ENCODE measurements at places on chromosomes 5 and 9. TPM values are rescaled to one million over a fixed set of nuclear protein-coding genes. Genes with fewer than 3 reads are reported as not detected.

Gene NR2F1
- total RNA-seq: 23.9 TPM

Gene ACTBL2
- total RNA-seq: not detected

Gene SPATA31A6
- total RNA-seq: not detected

Gene NAA35
- 22.5 TPM for total RNA-seq

Gene CLIC3
- not detected for total RNA-seq

Gene CTSV
- total RNA-seq: 1.3 TPM

DNA sequence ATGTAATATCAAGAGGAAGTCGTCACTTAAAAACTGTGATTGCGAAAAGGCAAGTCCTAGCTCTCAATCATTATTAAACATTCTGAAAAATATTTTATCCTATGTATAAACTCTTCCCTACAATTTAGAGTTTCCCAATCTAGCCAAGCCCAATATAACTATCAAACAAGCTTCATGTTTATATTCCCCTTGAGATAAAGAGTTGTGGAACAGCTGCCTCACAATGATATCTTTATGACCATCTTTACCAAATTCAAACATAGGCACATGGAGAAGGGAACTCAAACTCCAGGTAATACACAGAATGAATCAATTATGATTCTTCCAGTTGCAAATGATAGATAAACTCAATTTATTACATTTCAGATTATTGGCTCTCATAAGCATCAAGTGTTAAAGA is 1468.7 kb downstream of the EFNA5 start:
- DNase-seq: no peak

DNA sequence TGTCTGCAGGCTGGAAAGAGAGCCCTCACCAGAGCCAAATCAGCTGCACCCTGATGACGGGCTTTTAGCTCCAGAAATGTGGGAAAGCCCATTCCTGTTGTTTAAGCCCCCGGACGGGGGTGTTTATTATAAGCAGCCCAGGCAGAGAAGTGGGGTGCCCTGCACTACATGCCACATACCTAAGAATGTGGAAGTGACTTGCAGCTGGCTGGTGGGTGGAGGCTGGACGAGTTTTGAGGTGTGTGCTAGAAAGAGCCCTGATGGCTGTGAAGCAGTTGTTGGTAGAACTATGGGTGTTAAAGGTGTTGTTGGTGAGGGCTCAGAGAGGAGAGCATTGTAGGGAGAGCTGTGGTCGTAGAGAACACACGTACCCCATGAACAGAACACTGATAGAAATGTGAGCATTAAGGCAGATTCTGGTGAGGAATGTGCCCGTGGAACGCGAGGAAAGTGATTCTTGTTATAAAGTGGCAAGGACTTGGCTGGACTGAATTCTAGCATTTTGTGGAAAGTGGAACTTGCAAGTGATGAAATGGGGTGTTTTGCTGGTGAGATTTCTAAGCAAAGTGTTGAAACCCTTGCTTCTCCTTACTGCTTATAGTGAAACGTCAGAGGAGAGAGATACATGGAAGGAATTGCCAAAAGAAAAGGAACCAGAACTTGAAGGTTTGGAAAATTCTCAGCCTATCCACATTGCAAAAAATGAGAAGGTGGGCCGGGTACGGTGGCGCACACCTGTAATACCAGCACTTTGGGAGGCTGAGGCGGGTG is 38.9 kb downstream of the AHRR start:
- DNase-seq: no peak

- DNase-seq: peak; percentile 3
These were observed 1.3 kb downstream of the CDO1 start for GRCh38 chr5:115815006-115815692.

GRCh38 chr5:142013734-142014521 is 1.1 kb upstream of the GNPDA1 start:
- DNase-seq: peak; percentile 62

GRCh38 chr9:88218726-88219125 is 80.5 kb upstream of the SPATA31C2 start:
- DNase-seq: no peak

GRCh38 chr9:83477120-83477519 is 61.1 kb downstream of the FRMD3 start:
- DNase-seq: no peak

DNA sequence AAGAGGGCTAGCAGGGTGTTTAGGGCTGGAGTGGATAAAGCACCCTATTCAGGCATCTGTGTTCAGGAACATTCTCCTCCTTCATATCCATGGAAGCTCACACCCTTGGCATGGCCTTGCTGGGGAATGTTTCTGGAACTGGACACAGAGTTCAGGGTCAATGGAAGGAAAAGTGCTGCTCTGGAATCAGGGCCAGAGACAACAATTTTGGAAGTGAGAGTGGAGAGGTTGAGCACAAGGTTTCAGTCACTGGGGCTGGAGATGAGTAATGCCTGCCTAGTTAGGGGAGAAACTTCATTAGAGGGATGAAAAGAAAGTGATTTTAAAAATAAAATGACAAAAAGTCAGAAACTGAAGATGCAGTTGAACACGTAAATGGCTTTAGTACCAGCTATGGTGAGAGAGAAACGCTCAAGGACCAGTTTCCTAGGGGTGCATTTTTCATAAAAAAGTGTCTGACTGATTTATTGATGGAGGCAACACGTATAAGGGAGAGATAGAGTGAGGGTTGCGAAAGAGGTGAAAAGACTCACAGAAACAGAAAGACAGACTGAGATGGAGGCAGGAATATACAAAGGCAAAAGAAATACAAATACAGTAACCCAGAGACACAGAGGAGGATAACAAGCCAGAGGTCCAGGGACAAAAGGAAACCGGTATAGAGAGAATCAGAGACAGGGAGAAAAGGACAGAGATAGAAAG is 8.0 kb upstream of the TNFSF15 start:
- DNase-seq: no peak

- DNase-seq: no peak
These were observed 187.8 kb downstream of the DEPDC1B start for GRCh38 chr5:60512117-60512516.

DNA sequence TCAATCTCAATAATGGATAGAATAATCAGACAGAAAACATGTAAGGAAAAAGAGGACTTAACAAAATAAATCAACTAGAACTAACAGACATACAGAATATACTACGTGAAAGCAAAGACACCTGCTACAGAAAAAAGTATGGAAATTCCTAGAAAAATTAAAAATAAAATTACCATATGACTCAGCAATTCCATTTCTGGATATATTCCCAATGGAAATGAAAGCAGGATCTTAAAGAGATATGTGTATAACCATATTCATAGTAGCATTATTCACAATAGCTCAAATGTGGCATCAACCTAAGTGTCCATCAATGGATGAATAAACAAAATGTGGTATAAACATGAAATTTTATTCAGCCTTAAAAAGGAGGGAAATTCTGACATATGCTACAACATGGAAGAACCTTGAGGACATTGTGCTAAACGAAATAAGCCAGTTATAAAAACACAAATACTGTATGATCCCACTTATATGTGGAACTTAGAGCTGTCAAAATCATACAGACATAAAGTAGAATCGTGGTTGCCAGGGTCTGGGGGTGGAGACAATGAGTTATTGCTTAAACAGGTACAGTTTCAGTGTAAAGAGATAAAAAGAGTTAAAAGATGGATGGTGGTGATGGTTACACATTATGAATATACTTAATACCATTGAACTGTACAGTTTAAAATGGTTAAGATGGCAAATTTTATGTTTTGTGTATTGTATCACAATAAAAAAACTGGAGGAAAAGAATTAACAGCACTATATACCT is 6.9 kb downstream of the PLAA start:
- DNase-seq: no peak

DNA sequence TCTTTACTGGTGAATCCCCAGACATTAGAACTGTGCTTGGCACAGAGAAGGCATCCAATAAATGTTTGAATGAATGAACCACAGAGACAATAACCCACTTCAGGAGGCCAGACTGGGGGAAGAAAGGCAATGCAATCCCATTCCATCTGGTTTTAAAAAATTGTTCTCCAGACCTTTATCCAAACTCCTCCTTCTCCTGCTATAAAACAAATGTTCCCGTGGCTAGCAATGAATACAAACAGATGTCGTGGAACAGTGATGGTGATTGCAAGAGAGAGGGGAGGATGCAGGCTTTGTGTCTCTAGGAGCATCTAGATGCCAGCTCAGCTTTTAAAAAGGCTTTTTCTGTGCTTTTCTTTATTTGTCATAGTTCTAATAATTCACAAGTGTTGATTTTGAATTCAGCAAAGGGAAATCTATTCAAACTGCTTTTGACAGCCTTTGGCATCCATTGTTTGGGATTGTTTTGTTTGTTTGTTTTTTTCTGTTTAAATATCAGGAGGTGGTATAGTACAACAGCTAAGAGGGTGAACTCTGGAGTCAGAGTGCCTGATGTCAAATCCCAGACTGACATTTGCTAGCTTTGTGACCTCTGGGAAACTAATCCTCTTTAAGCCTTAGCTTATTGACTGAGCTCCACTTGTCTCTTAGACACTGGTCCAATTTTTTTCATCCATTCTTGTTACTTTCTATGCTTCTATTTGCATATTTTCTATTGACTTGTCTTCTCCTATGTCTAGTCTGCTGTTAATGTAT is 59.1 kb downstream of the TNFSF15 start:
- no peak for DNase-seq

- DNase-seq: peak; percentile 57
These were observed 75.4 kb upstream of the ARAP3 start for GRCh38 chr5:141757402-141757801.

DNA sequence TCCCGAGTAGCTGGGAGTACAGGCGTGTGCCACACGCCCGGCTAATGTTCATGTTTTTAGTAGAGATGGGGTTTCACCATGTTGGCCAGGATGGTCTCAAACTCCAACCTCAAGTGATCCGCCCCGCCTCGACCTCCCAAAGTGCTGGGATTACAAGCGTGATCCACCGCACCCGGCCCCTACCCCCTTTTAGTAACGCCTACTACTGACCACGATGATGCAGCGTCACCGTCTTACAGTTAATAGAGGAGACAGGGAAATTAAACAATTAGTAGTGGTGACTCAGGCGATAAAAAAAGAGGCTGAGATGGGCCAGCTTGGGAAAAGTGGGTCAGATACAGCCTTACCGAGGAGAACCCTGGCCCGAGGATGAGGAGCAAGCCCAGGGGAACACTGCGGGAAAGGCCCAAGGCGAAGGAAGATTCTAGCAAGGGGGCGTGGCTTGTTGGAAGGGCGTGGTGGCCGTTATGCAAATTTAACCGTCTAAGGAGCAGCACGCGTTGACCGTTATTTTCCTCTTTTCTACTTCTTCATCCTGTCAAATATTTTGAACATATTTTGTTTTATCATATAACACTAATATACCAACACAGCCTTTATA is 1.6 kb upstream of the SETX start:
- DNase-seq: no peak

DNA sequence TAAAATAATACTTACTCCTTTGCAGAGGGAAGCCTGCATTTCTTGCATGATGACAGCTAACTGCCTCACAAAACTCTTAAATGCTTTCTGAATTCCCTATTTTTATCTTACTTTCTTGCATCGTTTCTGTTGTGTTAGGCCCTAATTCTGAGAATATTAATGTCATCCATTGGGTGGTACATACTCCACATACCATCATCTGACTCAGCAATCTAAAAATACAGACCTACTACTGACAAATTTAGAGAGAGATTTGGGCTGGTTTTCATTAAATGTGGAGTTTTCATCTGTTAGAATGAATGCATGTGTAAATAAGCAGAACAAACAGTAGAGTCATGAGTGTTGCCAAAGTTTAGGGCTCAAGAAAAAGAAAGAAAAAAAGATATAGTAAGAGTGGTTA is 26.5 kb upstream of the KCNN2 start:
- DNase-seq: no peak

GRCh38 chr5:44028226-44028625 is 361.0 kb downstream of the FGF10 start:
- no peak for DNase-seq

DNA sequence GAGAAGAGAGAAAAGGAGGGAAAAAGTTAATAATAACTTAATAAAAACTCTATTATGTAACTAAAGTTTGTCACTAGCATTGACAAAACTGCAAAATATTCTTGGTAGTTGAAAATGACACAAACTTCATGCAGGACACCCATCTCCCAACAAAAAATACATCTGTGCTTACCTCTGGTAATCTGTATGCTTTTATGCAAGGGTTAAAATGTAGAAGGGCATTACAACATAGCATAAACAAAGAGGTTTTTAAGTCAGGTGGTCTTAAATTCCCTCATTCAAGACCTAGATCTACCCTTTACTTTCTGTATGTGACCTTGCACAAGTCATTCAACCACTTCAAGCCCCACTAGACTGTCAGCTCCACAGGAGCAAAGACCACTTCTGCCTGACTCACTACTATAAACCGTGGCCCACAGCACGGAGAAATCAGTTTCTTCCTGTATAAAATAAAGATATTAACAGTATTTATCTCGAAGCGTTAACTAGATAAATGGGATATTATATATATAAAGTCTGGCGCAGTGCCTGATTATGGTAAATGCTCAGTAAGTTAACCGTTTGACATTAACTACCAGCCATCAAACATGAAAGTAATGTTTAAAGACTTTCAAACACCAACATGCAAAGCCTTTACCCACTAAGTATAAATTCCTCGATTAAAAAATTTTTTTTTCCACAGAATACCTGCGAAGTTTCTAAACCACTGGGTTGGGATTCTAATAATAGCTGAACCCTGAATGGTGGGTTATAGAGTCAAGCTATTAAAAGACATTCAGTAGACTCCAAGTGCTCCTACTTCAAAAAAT is 2.0 kb downstream of the FBXL17 start:
- peak; percentile 23 for DNase-seq

DNA sequence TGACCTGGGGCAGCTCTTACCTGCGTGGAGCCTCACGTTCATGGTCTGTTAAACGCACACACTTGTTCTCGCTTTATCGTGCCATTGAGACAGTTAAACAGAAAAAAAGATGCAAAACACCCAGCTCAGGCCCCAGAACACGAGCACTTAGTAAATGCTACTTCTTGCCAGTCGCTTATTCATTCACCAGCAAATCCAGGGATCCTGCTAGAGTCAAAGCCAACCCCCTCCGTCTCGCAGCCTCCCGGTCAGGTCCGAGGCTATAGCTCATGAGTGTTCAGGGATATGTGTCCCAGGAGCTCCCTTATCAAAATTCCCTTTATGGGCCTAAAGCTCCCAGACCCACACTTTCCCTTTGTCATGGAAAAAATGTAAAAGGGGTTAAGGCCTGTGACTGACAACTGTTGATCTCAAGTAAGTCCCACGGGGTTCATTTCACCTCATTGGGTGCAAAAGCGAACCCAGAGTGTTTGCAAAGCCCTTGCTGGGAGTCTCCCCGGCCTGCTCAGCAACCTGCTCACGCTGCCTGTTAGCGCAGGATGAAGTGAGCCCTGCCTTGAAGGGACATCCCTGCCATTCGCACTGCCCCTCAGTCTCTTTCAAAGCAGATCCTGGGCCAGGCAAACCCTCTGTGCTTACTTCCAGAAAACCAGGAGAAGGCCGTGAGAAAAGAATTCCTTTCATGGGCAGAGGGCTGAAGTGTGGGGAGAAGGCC is 40.7 kb downstream of the HRH2 start:
- DNase-seq: no peak

- DNase-seq: peak; percentile 28
These were observed 619.1 kb upstream of the DAB2 start for GRCh38 chr5:40043916-40044315.
